ENCODE measurements at places on chromosomes 6 and 20.

DNA sequence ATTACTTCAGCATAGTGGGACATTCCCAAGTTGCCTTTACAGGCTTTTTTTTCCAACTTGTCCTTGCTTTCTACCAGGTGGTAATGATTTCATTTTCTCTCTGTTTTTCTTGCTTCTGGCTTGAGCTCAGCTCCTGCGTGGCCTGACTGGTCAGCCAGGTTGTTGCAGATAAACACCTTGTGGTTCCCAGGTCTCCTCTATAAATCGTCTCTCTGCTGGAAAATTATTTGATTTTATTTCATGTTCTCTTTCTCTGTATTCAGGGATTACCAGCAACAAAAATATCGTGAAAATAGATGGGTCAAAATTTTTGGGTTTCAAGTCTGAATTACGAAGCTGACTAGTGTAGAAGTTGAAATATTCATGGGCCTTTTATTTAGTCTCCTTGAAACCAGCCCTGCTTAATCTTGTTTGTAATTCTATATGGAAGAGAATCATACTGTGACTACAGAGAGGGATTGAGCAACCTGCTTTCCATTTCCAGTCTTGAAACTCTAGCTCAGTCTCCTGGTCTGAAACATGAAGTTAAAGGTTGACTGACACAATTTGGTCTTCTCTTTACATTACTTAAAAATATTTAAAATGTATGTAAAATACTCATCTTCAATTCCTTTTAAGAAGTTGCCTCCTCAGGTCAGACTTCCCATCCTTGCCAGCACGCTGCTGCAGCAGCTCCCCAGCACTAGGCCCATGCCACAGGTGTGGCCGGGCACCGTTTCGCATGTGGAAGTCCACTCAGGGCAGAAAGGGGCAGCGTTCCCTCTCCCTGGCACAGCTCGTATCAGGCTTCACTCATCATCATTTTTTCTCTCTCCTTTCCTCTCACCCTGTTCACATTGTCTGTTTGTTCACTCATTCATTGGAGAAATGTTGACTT lies 7.1 kb downstream of the DUSP22 start:
- no peak for DNase-seq

DNA sequence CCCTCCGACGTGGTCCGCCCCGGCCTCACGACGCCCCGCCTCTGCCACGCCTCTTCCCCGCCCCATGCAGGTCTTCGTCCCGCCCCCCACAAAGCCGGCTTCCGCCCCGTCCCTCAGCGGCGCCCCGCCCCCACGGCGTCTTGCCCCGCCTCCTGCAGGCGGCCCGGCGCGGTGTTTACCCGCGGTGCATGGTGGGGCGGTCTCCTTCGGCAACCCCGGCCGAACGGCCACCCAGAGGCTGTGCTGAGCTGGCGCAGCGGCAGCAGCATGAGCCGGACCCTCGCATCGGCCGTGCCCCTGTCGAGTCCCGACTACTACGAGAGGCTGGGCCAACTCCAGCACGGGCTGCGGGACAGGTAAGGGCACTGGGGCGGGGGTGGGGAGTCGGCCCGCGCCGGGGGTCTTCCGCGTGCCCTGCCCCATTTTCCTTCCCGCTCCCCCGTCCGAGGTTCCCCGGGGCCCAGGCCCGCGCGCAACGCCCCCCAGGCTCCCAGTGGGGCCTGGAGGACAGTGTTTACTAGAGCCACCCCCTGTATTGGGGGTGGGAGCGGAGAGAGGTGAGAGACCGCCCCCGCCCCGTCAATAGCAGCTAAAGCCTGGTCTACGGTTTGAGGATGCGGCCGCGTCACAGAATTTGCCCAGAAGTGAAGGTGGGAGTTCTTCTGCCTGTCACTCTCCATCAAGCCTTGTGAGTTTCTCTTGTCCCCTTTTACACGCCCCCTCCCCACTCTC lies at the start of gene KIZ:
Gene KIZ (plus strand): TSS at position 234 of the 732 bp plus-strand sequence. CDS start 34 bp downstream, at position 268.
- peak; percentile 97 for DNase-seq

DNA sequence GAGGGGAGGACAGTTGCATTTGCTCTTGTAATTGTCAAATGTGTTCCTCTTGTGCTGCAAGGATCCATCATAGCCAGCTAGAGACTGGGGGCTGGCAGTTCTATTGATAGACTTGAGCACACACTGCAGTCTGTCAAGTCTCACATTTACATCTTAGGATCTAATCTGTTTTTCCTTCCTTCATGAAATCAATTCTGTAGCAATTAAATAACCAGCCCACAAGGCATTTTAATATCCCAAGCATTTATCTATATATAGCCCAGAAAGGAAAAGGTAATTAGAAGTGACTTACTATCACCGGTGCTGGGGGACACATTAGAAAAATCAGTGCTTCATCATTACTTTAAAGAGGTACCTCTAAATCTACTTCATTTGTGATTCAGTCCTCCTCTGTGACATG lies 143.0 kb upstream of the STXBP5 start:
- DNase-seq = no peak

DNA sequence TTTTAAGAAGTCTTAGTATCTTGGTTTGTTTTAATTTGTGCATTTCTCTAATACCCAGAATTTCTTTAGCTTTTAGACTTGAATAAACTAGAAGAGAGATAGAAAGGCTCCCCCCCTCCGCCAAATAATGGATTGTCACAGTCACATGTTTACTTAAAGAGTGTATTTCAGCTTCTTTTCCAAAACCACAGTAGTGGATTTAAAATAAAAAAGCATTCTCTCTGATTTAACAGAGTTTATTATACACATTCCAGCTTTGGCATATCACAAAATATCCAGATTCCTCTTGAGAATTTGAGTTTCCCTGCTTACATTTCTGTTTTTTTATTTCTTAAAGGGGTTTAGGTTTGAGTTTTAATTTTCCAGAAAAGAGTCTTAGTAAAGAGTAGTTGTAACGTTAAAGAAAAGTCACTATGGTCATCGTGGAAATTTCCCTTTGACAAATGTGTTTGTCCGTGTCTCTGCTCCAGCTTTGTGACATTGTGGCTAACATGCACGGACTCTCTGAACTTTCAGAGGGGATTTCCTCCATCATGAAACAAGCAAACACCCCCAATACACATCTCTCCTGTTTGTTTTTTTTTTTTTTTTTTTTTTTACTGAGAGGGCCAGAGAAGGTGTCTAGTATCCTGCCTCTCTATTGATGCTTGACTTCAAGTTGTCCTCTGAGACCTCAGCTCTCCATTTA lies 113.5 kb upstream of the SUPT3H start:
- no peak for DNase-seq

GRCh38 chr6:53701333-53702218 lies 36.0 kb upstream of the KLHL31 start:
- DNase-seq = no peak

DNA sequence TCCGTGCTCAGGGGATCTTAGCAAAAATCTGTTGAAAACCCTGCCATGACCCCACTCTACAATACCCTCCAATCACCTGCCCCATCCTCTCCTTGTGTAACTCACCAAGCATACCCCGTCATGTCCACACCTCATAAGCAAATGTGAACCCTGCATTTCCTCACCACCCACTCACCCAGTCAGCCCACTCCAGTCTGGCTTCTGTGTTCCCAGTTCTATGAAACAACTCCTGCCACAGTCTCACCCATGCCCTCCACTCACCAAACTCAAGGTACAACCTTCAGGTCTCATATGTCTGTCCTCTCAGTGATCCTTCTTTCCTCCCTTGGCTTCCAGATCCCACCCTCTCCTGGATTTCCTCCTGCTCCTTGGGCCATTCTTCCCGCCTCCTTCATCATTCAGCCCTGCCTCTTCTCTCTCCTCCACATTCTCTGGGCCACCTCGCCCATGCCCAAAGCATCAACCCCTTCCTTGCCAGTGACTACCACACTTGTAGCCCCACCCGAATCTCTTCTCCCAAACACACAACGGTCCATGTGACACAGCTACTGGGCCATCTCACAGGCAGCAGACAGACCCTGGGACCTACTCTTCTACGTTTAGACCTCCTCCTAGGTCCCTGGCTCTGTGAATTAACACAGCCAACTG lies 8.8 kb downstream of the DDRGK1 start:
- no peak for DNase-seq

DNA sequence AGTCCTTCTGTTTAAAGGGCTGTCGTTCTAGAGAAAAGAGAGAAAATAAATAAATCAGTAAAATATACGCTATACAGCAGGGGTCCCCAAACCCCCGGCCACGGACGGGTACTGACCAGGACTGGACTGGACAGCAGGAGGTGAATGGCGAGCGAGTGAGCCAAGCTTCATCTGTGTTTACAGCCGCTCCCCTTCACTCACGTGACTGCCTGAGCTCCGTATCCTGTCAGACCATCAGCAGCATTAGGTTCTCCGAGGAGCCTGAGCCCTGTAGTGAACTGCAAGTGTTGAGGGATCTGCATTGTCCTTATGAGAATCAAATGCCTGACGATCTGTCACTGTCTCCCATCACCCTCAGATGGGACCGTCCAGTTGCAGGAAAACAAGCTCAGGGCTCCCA lies 76.5 kb downstream of the ZNF217 start:
- no peak for DNase-seq

DNA sequence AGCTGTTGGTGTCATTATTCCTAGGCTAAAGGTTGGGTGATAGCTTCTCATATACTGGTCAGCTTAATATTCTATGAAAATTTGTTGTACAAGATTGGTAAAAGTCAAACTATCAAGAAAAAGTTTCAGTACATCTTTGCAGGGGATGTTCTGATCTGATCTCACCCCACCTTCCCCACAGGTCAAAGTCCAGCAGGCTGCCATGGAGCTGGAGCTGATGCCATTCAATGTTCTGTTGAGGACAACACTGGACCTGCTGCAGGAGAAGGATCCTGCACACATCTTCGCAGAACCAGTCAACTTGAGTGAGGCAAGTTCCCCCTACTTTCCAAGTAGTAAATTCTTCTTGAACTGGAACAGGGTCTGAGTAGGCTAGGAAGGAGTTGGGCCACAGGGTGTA lies 13.1 kb downstream of the BRPF3 start:
- DNase-seq = no peak

DNA sequence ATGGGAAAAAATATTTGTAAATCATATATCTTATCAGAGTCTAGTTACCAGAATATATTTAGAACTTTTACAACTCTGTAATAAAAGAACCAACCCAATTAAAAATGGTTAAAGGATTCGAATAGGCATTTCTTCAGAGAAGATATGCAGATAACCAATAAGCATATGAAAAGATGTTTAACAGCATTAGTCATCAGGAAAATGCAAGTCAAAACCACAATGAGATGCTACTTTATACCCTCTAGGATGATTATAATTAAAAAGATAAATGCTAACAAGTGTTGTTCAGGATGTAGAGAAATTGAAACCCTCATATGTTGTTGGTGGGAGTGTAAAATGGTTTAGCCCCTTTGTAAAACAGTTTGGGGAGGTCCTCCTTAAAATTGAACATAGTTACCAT lies 94.1 kb downstream of the LRRC1 start:
- DNase-seq = no peak

DNA sequence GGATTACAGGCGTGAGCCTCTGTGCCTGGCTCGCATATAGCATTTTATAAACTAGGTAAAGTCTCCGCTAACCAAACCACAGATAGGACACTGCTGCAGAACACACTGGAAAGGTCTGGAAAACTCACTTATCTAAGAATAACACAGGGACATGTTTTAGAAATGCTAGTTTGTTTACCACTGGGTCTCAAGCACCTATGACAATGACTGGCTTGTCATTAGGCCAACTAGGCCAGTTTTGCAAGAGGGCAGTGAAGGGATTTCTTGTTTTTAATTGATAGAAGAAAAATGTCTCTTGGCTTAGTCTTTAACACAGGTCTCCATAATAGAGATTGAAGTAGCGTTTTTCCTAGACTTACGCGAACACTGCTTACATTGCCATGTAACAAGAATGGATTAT lies 201.4 kb downstream of the TMEM242 start:
- DNase-seq = no peak

- no peak for DNase-seq
Observed at GRCh38 chr6:55782275-55782674, 93.1 kb downstream of the BMP5 start.

DNA sequence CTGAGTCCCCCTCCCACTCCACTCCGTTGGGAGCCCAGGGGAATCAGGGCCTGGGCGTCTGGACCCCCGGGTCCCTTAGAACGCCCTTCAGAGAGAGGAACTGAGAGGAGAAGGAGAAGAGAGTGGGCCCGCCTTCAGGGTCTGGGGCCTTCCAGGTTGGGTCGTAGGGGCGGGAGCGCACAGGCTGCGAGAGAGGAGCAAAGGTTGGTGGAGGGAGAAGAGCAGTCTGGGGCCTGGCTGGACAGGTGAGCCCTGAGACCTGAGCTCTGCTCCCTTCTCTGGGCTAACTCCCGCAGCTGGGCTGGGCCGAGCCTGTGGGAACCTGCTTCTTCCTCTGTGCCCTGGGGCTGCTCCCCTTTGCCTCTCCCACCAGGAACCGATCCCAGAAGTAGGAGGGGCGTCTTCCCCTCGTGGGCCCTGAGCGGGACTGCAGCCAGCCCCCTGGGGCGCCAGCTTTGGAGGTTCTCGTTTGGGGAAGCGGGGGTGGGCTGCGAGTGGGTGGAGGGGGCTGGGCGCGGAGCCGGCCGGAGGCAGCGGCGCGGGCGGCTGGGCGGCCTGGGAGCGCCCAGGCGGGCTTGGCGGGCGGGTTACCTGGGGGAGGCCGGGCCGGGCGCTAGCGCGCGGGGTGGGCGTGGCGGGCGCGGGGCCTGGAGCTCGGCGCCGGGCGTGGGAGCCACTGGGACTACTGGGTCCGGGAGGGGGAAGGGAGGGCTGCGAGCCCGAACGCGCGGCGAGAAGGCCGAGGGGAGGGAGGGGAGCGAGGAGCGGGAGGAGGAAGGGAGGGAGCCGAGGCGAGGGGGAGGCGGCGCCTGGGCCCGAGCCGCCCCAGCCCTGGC lies at the start of gene DDR1:
Gene DDR1 (plus strand): TSS at position 835 of the 836 bp plus-strand sequence. CDS start 4,211 bp downstream, outside the sequence.
- DNase-seq = no peak

DNA sequence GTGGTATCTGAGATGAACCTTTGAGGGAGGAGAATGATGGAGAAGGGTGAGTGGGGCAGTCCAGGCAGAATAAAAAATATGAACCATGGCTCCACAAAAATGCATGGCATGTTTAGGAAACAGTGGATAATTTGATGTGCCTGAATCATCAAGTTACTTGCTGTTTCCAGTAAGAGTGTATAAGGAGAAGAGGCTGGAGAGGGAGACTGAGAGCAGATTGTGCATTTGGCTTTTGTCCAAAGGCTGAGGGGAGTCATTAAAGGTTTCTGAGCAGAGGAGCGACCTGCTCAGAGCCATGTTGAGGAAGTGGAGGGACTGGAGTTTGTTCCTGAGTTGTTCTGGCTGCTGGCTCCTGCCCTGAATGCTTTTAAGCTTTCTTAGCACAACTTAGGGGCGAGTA lies 6.1 kb downstream of the MMP24 start:
- no peak for DNase-seq

Measured in activated CD4-positive, CD25-positive, alpha-beta regulatory T cell (primary cell).